ENCODE measurements at places on chromosomes 5 and 9.
A peak's percentile ranks its signal among the peaks of the same experiment; 100 is the strongest.

- peak; percentile 21 for DNase-seq
Measured at GRCh38 chr5:123099514-123100151, 10.6 kb downstream of the PRDM6 start.

DNA sequence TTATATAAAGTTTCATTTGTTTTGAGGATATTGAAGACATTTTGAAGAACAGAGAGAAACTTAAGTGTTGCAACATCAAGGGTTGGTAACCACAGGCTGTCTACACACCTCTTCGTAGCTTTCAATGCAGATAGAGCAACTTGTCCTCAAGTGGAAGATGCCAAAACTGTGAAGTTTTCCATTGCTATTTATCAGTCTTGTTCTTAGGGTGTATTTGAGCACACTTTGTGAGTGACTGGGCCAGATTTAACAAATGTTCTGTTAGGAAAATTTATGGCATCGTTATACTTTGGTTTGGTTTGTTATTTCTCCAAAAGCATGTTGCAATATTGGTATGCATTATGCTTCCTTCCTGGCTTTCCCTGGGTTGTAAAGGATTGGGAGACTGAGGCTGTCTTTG, 31.6 kb downstream of the NNT start:
- DNase-seq: no peak

GRCh38 chr9:71098801-71099200, 22.6 kb downstream of the TRPM3 start:
- DNase-seq: no peak

DNA sequence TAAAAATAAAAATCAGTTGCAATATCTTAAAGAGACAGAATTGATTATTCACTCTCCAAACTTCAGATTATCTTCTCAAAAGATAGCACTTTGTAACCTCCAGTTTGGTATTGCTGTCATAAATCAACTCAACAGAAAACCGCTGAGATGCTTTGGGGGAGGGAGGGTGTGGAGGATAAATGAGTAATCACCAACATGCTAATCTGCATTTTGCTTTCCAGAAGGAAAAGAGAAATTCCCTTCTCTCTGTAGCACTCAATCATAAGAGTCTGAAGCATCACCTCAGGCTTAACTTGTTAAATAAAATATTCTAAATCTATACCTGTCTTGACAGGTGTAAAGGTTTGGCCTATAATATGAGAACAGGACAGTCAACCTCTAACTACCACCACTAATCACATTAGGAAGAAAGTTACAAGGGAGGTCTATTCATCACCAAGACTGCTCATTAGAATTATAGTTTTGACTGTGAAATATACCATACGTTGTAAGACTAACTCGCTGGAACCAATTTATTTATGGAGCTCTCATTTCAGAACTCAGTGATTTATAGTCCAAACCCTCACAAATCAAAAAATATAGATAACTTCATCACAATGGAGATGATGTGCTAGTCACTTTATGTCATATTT, 89.0 kb downstream of the PIK3R1 start:
- DNase-seq: no peak

GRCh38 chr5:57950616-57951228, 468.1 kb upstream of the ACTBL2 start:
- no peak for DNase-seq

GRCh38 chr5:116738239-116738614, 163.6 kb upstream of the SEMA6A start:
- no peak for DNase-seq

DNA sequence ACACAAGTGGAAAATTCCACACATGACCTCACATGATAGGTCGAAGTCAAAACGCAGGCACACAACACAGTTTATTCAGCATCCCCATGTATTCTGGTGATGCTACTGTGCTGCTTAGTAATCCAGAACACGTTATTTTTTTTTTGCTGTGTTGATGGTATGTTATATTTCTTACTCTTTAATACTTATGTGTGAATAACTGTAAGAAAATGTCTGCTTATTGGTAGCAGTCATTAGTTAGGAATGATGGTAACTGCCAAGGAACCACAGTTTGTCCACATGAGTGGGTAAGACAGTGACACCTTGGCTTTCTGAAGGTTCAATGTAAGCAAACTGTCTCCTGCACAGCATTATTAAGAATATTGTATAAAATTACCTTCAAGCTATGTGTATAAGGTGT, 107.7 kb upstream of the DAPK1 start:
- no peak for DNase-seq

- no peak for DNase-seq
Measured at GRCh38 chr5:16628376-16628775, 11.6 kb upstream of the RETREG1 start.

GRCh38 chr9:33878691-33879366, 61.9 kb downstream of the UBE2R2 start:
- DNase-seq: no peak

GRCh38 chr9:125593581-125594222, 113.3 kb downstream of the MAPKAP1 start:
- DNase-seq: no peak

- no peak for DNase-seq
Measured at GRCh38 chr9:109036744-109037680, 23.7 kb upstream of the CTNNAL1 start.

GRCh38 chr5:129771058-129771838, 23.4 kb downstream of the MINAR2 start:
- peak; percentile 59 for DNase-seq

DNA sequence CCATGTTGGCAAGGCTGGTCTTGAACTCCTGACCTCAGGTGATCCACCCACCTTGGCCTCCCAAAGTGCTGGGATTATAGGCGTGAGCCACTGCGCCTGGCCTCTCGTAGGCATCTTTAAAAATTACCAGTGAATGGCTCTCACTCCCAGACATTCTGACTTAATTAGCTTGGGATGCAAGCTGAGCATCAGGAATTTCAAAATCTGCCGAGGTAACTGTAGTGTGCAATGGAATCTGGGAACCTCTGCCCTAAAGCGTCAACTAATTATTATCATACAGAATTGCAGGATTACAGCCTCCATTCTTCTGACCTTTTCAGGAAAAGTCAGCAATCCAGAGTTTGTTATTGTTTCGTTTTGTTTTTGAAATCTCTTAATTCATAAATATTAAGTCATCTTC, 213.4 kb upstream of the DMAC1 start:
- no peak for DNase-seq

DNA sequence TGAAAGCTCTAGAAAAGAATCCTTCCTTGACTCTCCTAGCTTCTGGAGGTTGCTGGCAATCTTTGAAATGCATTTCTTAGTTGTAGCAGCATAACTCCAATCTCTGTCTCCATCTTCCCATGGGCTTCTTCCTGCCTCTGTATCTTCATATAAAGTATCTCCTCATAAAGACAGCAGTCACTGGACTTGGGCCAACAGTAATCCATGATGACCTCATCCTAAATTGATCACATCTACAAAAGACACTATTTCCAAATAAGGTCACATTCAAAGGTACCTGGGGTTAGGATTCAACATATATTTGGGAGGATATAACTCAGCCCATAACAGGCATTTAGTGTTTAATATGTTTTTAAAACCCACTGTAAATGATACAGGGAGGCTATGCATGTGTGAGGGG, 123.3 kb downstream of the MLLT3 start:
- no peak for DNase-seq

- DNase-seq: no peak
Measured at GRCh38 chr9:123584202-123585176, 228.5 kb downstream of the CRB2 start.

DNA sequence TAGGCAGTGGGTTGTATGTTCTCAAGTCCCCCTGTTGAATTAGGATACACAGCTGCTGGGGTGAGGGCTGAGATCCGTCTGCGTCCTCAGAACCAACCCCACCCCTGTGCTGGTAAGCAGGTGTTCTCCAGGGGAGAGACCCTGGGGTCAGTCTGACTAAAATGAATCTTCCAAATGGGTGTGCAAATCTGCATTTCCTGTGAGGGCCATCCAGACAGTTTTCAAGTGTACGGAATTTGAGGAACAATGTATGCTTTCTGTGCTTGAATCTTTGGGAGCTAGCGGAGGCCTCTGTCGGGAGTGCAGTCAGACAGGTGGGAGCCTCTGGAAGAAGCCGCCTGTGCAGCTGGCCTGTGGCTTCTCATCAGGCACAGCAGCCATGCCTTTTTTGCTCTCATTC, 122.9 kb downstream of the MACROH2A1 start:
- no peak for DNase-seq

- no peak for DNase-seq
Measured at GRCh38 chr9:14303521-14303920, 10.4 kb downstream of the NFIB start.

DNA sequence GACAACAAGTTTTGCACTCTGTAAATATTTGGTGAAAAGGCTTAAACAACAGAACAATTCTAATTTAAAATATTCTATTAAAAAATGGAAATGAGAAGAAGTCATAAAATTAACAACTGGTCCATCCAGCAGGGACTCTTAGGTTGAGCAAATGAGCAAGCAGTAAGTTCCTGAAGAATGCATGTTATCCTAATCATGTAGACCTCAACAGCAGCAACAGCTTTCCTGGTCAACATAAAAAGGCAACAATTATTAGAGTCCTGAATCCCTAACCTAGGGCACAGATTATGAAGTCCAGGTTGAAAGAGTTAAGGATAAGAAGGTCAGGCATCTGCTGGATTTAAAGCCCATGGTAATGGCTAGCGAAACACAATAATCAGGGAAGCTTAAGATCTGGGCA, 120.9 kb downstream of the SSBP2 start:
- no peak for DNase-seq

GRCh38 chr9:124964604-124965003, 23.7 kb upstream of the GOLGA1 start:
- no peak for DNase-seq

- no peak for DNase-seq
Measured at GRCh38 chr9:27719711-27720110, 146.4 kb upstream of the C9orf72 start.

DNA sequence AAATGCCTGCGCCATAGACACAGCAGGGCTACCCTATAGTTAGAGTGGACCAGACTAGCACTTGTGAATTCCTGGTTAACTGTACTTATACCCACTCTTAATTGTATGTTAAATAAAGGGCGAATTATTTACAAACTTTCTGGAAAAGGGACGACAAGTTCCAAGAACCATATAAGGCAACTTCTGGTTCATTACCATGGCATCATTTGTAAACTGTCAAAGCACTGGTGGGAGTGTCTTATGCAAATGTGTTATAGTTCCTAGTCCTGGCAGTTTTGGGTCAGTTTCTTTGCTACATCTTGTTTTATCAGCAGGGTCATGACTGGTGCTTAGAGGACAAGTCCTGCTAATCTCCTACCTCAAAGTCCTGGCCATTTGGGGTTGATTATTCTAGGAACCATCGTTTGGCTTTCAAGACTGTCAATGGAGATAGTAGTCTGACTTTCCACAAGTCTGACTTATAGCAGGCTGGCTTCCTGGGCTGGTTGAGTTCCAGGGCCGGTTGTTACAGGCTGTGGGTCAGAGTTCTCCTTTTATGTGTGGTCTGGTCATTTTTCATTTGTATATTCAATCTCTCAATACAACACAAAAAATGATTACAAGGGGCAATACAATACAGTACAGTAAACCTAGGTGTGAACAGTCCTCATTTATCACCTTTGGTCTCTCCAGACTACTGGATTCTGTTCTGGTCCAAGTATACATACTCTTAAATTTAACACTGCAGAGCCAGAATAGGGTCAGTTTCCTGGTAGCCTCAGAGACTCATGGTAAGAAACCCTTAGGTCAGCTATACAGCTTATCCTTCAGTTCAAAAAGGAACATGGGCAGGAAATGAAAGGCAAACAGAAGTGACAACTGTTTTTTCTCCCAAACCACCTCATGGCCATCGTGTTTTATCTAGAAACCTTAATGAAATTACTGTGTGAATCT, 8.3 kb upstream of the CFAP95 start:
- DNase-seq: no peak

DNA sequence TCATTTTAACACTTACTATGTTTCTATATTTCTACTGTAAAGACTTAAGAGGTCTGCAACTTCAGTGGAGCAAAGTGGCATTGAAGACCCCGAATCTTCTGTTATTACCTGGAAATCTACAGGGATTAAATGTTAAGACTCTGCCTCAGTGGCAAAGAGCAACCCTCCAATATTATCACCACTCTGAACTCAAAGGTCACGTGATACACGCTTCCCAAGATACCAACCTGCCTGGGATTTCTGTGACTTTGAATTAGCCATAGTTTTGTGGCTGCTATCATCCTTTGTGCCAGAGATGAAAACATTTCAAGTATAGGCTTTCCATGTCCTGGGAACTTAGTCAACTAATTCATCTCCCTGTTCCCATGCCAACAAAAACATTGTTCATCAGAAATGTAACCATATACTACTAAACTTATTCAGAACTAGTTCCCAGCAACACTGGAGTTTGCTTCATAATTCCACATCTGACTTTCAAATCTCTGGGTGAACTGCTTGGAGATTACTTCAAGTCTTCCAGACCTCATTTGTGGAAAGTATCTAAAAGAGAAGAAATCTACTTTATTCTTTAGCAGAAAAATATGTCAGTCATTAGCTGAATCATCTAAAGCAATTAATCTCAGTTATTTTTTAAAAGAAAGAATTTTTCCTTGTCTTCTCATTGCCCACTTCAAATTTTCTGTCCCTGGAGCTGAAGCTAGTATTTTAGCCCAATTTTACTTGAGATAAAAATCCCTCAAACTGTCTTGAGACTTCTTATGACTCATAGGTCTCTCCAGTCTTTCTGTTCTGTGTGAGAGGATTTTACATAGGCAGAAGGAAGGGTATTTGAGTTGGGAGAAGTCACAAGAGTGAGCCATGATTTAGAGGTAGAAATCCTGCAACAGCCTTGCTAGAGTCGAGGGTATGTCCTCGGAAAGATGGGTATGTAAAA, 83.0 kb downstream of the ZNF462 start:
- no peak for DNase-seq

- no peak for DNase-seq
Measured at GRCh38 chr5:179451114-179451827, 99.1 kb upstream of the RUFY1 start.

GRCh38 chr9:79572032-79572607, 355 bp downstream of the TLE4 start:
- DNase-seq: no peak

GRCh38 chr5:95285409-95285755, 488 bp upstream of the MCTP1 start:
- DNase-seq: no peak

Data from left kidney (tissue), 8 donors.